ENCODE measurements at places on chromosomes 3 and 15. TPM values are rescaled to one million over a fixed set of nuclear protein-coding genes. Genes with fewer than 3 reads are reported as not detected.

The FYTTD1 gene
- 41.6 TPM for total RNA-seq

The CGNL1 gene
- total RNA-seq, result 55.1 TPM

The CAPN3 gene
- total RNA-seq, result 4.1 TPM

The NSUN3 gene
- total RNA-seq, result 22.5 TPM

The TMEM207 gene
- total RNA-seq, result not detected

The DBR1 gene
- 17.9 TPM for total RNA-seq

Data from thyroid gland (tissue), 4 donors.